Stimulated activated CD8-positive, alpha-beta memory T cell treated with anti-CD3 and anti-CD28 coated beads, Interleukin-2, amount 100 ng/mL, for 1 hour (primary cell): ENCODE measurements at places on chromosomes 6 and 20.
A peak's percentile ranks its signal among the peaks of the same experiment; 100 is the strongest.

- no peak for DNase-seq
Measured at GRCh38 chr6:1040393-1040792, 271.5 kb upstream of the FOXQ1 start.

DNA sequence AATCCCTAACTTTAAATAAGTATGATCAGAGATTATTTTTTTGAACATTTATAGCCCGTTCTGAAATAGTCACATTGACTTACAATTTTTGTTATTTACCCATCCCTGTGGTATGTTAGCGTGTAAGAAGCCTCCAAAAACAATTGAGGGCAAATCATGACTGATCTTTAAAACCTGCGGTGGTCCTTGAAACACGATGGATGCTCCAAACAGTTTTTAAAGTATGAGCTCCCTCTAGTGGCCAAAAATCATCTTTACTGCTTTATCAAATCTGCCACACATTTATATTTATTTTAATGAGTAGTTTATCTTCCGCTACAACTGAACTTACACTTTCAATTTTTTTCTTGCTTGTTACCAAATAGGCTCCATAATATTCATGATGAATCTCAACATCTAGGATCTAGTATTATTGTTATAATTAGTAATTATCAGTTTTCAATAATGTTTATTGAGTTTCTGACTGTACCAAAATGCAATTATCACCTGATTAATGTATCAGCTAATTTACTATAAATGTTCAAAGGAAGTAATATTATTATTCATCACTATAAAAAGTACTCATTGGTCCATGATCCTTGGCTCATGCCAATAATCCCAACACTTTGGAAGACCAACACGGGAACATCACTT is 52.2 kb downstream of the MARCKS start:
- DNase-seq: no peak

- DNase-seq: no peak
Measured at GRCh38 chr6:2674857-2675256, 75.9 kb downstream of the MYLK4 start.

DNA sequence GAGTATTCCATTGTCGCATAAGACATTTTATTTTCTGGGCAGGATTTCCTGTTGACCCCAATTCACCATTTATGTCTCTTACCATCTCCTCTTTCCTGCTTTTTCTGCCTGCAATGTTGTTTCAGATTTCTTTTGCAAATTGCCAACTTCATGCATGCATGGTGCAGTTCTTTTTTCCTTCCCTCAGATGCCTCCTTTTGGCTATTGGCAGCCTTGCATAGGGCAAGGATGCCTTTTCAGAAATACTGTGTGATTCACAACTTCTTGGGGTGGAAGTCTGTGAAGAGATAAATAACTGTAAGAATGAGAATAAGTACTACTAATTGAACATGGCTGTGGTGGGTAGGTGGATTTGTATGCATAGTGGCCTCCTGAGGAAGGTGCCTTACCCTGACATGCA is 116.7 kb downstream of the SOX4 start:
- no peak for DNase-seq

DNA sequence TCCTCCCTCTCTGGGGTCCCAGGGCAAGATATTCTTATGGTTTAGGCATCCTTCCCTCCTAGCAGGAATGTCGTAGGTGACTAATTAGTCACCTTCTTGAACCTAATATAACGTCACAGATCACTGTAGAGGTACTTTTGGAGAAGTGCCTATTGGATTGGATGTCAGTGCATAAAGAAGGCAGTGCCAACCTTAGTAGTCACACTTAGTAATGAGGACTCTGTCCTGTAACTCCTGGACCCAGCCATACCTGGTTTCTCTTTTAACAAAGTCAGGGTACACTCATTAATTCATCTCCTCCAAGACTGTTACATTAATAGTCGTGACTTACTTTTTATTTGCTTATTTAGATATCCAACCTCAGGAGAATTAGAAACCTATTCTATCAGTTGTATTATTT is 20.0 kb downstream of the VTA1 start:
- no peak for DNase-seq

GRCh38 chr6:75791881-75792280 is 42.8 kb downstream of the MYO6 start:
- DNase-seq: no peak

GRCh38 chr20:49706630-49707091 is 7.0 kb downstream of the B4GALT5 start:
- DNase-seq: no peak

DNA sequence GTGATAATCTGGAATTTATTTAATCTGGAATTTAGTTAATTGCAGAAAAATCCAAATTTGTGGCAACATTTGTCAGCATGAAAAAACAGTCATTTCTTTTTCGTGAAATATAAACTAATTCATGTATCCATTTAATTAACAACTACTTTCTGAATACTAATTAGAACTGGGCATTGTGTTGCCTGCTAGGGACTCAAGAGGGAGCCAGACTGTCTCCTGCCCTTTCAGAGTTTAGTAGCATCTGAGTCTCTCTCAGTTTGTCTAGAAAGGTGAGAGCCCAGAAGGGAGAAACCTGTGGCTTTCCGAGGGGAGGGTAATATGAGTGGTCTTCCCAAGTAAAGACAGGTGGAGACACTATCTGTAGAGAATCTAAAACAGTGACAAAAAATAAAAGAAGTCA is 210.9 kb upstream of the HDDC2 start:
- no peak for DNase-seq

GRCh38 chr6:65170273-65170672 is 536.8 kb downstream of the EYS start:
- no peak for DNase-seq

GRCh38 chr6:25132934-25133333 is 146.2 kb upstream of the CARMIL1 start:
- no peak for DNase-seq

- peak; percentile 60 for DNase-seq
Measured at GRCh38 chr20:33667676-33668465, 1.1 kb downstream of the ACTL10 start.

- no peak for DNase-seq
Measured at GRCh38 chr20:1761116-1761515, 103.5 kb upstream of the SIRPG start.

- no peak for DNase-seq
Measured at GRCh38 chr6:35503534-35503933, 6.7 kb upstream of the TEAD3 start.
